AG20443 (cell line): ENCODE measurements at places on chromosomes 7 and 10.

DNA sequence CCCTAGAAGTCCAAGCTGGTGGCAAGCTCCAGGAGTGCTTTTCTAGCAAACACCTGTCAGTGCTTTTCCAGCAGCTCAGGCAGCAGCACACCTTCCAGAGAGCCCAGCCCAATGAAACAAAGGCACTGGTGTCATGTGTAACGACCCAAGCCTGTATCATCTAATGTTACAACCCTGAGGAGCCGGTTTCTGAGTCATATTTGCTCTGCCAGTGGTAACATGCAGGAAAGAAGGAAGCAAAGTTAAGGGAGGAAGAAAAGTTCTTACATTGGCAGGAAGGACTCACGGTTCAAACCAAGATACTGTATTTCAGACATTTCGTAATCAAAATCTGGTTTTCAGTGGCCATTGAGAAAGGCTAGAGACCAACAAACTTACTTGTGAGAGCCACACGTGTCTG is at the start of gene ANKRD22:
Gene ANKRD22, minus strand, starts transcription at position 139 of the 400 bp plus-strand sequence. CDS start 237 bp downstream, outside the sequence.
- DNase-seq: peak; percentile 21

GRCh38 chr10:52481986-52482555 is 168.0 kb downstream of the DKK1 start:
- DNase-seq: no peak

DNA sequence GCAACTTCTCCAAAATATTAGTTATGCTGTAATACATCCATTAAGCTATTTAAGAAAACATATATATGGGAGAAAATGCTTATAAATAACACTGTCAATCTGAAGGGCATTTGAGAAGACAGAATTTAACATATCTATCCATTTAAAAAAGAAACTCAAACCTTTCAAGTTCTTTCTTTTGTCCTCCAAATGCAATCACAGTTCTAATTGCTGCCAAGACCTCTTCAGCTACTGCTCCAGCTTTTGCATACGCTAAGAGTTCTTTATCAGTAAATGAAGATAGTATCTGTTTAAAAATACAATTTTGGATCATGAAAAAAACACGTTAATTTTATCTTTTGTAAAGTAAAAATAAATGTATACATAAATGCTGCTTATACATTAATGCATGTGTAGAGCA is 39.6 kb downstream of the ABCB1 start:
- no peak for DNase-seq

- DNase-seq: no peak
Measured at GRCh38 chr7:82080254-82080927, 310.5 kb upstream of the HGF start.

GRCh38 chr10:124477614-124478363 is 16.2 kb downstream of the LHPP start:
- peak; percentile 25 for DNase-seq

- no peak for DNase-seq
Measured at GRCh38 chr10:126937026-126937425, 31.8 kb downstream of the DOCK1 start.
